Right atrium auricular region (tissue), 2 donors: ENCODE measurements at places on chromosomes 7 and 10.

DNA sequence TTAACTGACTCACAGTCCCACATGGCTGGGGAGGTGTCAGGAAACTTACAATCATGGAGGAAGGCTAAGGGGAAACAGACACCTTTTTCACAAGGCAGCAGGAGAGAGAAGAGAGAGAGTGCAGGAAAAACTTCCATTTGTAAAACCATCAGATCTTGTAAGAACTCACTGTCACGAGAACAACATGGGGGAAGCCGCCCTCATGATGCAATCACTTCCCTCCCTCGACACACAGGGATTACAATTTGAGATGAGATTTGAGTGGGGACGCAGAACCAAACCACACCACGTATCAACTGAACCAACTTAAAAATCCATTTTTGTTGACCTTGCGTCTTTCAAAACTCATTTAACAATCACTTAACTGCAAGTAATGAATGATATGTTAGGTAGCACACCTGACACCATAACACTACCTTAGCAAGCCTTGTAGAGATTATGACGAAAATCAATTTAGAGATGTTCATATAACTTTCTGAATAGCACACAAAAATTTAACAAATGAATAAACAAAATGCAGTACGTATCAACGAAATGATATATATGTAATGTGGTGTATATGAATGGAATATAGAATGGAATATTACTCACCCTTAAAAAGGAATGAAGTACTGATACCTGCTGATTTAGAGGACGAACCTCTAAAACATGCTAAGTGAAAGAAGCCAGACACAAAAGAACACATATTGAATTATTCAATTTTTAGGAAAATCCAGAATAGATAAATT is 3.7 kb downstream of the FAM3C start:
- no peak for DNase-seq

DNA sequence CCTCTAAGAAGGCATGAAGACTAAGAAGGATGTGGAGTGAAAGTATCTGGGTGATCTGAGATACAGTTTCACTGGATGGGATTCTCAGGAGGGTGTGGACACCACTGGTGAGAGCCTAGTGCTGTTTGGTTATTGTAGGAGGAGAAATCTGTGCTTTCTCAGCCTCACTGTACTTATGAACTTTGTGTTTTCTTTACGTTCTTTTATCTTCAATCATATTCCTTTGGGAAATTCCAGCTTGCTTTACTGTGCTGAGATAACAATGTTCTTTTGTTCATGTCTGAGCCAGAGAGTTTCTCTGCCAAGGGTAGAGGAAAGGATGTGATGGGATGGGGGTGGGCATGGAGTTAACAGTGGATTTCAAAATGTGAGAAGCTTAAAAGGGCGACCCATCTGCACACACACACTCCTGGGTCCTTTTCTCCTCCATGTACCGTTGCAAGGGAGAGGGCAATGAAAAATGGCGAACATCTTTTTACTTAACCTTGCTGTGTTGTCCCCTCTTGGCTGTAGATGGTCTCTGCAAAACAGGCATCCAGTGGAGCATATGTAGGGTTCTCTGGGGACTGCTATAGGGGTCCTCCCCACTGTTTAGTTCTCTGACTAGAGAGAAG is 25.0 kb upstream of the TAX1BP1 start:
- DNase-seq, result no peak

- no peak for DNase-seq
These were observed 877.6 kb downstream of the LRMDA start for GRCh38 chr10:76309070-76309469.

GRCh38 chr10:71433768-71434744 is 37.3 kb downstream of the CDH23 start:
- DNase-seq, result no peak

GRCh38 chr10:119511828-119512515 is 30.5 kb downstream of the RGS10 start:
- no peak for DNase-seq

GRCh38 chr7:22124941-22125340 is 179.2 kb upstream of the CDCA7L start:
- DNase-seq, result peak; percentile 49

DNA sequence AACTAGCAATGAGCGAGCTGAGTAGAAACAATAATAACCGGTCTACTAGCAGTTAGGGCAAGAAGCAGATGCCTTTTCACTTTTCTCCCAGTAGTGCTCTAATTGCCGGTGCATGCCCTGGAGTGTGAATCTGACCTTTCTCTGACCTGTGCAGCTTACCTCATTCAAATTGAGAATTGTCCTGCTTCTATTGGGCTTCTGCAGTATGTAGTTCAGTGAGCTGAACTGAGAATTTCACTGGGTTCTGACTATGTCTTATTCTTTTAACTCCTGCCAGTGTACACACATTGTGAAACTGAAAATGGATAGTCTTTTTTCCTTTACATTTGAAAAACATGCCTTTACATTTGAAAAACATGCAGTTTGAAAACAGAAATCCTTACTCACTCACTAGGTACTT is 157.9 kb upstream of the GRM3 start:
- DNase-seq, result no peak

GRCh38 chr10:45355494-45355893 is 18.5 kb upstream of the ALOX5 start:
- no peak for DNase-seq

- DNase-seq, result no peak
These were observed 909.4 kb downstream of the GRID1 start for GRCh38 chr10:85457191-85457590.

DNA sequence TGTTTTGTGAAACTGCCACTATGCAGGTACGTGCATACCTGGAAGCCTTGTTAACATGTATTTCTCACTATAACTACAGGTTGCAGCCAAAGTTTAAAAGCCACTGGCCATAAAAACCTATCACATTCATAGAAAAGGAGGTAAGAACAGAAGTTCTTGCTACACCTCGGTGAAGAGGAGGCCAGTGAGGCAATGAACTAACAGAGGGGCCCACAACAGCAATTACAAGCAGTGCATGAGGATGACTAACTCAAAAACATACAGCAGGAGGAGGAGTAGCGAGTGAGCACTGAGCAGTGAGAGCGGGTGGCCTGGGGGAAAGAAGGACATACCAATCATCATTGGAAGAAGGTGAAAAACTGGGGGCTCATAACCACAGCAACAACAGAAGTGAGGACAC is 51.6 kb downstream of the NUDCD3 start:
- no peak for DNase-seq

- no peak for DNase-seq
These were observed 16.9 kb upstream of the STMP1 start for GRCh38 chr7:135645296-135645904.

- DNase-seq, result no peak
These were observed 31.1 kb downstream of the CAMK2G start for GRCh38 chr10:73843261-73843660.

DNA sequence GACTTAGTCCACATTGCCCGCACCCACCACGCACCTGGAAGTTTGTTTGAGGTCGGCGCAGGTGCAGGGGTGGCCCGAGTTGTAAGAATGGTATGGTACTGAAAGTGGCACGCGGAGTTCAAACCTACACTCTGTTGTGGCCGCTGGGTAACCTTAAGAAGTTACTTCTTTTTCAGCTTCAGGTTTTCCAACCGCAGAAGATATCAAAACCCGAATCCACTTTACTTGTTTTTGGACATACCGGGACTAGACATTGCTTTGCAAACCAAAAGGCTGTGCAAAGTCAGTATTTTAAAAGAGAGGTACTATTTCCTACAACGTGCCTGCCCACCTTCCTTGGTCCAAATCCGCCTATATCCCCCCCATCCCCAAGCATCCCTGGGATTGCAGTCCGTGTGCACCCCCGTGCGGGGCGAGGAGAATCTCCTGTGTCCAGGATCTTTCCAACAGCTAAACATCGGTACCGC is 1.0 kb downstream of the IGFBP3 start:
- no peak for DNase-seq

GRCh38 chr7:154167807-154168206 is 115.6 kb downstream of the DPP6 start:
- no peak for DNase-seq
